ENCODE measurements at places on chromosomes 12 and 14.

DNA sequence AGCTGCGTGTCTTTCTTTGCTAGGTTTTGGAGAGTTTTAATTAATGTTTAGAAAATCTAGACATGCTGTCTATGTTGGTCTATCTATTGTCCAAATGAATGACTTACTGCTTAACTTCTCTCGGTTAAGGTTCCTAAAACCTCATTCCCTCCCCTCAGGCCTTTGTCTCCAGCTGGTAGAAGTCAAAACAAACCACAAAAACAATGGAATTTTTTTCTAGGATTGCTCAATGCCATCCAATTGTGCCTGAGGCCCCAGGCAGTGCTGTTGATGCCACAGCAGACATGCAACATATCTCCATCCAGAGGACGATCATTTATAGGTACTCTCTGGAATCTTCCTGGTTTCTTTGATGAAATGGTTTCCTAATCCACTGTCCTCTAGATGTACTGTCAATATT lies 448.2 kb upstream of the TBX3 start:
- DNase-seq = no peak

GRCh38 chr12:6735448-6736191 lies 11.8 kb downstream of the COPS7A start:
- DNase-seq = peak; percentile 31

- DNase-seq = no peak
These were observed 9.1 kb upstream of the RNF34 start for GRCh38 chr12:121390856-121391255.

- DNase-seq = no peak
These were observed 42.7 kb downstream of the AEBP2 start for GRCh38 chr12:19482036-19482435.

- DNase-seq = no peak
These were observed 81.9 kb upstream of the ZFP36L1 start for GRCh38 chr14:68874746-68875155.

DNA sequence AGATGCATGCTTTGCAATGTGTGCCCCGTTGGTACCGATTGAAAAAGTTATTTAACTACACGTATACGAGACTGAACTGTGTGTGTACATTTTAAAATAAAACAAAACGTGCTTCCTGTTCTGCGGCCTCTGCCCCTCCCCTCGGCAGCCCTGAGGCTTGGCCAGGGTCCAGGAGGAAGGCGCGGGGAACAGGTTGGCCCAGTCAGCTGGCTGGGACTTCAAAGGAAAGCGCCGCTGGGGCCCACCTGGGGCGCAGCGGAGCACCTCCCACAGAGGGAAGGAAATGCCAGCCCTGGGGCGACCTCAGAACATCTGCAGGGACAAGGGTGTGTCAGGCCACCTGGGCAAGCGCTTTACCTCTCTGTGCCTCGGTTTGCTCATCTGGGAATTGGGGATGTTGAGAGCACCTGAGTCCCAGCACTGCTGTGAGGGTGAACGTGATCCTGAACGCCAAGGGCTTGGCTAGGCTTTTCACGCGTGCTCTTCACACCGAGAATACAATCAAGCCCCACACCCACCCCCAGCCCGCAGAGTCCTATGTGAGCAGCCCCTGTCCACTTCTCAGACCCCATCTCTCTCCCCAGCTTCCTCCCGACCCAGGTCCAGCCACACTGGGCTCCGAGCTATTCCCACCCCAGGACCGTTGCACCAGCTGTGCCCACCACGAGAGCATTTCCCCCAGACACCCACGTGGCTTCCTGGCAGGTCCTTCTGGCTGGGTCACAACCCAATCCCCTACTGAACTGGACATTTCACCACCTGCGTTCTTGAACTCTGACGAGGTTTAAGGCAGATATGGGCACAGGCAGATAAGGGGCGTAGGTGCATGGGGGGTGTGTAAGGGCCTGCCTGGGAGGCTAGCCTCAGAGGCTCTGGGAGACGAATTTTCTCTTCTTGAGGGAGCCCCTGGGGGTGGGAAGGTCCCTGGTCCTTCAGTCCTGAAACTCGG lies 41.9 kb upstream of the NCOR2 start:
- peak; percentile 67 for DNase-seq

DNA sequence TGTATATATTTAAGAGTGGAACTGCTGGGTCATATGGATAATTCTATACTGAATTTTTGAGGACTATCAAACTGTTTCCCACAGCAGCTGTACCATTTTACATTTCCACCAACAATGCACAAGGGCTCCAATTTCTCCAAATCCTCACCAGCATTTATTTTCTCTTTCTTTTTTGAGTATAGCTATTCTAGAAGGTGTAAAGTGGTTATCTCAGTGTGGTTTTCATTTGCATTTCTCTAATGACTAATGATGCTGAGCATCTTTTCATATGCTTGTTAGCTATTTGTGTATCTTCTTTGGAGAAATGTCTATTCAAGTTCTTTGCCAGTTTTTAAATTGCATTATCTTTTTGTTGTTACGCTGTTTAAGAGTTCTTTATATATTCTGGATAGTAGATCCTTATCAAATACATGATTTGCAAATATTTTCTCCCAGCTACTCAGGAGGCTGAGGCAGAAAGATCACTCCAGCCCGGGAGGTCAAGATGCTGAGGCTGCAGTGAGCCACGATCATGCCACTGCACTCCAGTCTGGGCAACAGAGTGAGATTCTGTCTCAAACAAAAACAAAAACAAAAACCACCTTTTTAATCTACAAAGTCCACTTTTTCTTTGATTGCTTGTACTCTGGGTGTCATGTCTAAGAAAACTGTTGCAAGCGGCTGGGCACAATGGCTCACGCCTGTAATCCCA lies 32.8 kb downstream of the GTF2A1 start:
- no peak for DNase-seq

DNA sequence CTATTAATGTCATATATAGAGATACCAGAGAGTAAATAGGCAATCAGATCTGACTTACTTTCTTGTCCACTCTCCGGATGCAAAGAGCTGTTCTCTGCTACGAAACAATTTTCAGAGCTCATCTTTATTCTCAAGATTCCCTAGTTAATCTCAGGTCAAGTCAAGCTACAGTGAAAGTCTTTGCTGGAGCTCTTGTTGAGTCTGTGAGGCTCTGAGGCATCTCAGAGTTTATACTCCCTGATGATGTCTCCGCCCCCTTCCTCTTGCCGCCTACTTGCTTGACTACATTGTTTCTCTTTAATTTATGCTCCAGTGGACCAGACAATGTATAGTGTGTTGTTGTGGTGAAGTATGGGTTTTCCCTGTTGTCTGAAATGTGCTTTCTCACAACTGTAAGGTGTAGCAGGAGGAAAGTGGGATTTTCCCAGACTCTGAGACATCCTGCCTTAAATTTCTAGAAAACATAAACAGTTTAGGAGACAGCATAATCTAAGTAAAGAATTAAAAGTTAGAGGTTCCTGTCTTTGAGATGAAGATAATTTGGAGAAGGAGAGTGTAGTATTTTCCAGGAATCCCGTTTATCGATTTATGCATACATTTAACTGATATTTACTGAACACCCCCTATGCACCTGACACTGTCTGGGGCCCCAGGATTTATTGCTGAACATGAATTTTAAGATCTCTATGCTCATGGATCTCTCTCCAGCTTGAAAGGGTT lies at the start of gene CD69:
CD69 (minus strand) TSS at position 203 of the 720 bp plus-strand sequence; CDS start at position 122, 81 bp downstream.
- DNase-seq = no peak

GRCh38 chr12:124862768-124863415 lies 772 bp downstream of the SCARB1 start:
- no peak for DNase-seq

- no peak for DNase-seq
These were observed 188.9 kb upstream of the FOXG1 start for GRCh38 chr14:28577711-28578131.

- DNase-seq = no peak
These were observed 67.0 kb upstream of the IFNG-AS1 start for GRCh38 chr12:67922245-67922644.

DNA sequence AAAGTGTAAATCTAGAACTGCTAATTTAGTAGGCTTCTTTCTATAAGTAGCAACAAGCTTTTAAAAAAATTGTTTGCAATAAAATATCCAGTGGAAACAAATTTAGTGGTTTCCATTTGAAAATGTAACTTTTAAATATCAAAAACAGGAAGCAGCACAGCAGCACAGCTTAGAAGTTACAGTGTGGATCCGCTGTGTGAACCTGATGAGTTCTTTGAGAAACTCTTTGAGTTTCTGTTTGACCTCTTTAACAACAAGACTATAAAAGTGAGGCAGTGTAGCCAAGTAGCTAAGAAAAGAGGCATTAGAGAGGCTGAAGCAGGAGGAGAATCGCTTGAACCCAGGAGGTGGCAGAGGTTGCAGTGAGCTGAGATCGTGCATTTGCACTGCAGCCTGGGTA lies 178.3 kb downstream of the NAV3 start:
- DNase-seq = no peak

DNA sequence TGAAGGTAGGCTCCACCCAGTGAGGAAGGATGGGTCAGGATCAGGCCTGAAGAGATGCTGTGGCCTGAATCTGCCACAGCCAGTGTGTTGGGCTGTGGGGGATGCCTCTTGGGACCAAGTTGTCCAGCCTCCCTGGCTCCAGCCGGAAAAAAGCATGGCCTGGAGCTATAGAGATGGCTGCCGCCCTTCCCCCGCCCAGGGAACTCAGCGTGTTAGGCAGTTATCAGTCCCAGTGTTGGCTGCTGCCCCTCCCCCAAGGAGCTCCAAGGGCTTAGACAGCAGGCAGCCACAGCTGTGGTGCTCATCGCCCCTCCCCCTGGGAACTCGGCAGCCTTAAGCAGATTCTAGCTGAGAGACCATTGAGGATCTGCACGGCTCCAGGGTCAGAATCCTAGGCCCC lies 158.0 kb downstream of the CAPZA3 start:
- DNase-seq = no peak

GRCh38 chr12:118373616-118374015 lies 909 bp upstream of the TAOK3 start:
- no peak for DNase-seq

- DNase-seq = no peak
These were observed 521.2 kb upstream of the TBX3 start for GRCh38 chr12:115204957-115205754.

- no peak for DNase-seq
These were observed 172.4 kb upstream of the NTF3 start for GRCh38 chr12:5259523-5259922.
